ENCODE measurements at places on chromosomes 13 and 19.

DNA sequence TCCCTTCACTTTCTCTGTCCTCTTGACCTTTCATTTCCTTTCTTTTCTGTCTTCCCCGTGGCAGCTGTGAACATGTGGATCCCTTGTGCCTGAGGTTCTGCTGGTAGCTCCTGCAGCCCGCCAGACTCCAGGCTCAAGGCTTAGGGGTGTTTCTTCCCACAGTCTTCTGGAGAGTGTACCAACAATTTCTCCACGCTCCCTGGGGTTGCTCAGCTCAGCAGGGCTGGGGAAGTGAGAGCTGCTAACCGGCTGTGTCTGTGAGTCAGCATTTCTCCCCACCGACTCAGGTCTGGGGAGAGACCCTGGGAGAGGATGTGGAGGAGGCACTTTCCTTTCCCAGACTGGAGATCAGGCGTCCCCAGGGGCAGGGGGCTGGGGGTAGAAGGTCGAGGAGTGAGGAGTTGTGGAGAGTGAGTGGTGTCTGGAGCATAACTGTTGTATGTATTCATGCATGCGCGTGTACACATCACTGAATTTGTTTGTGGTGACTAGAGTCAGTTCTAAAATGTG is 193.6 kb downstream of the KCNRG start:
- DNase-seq: peak; percentile 9

GRCh38 chr19:34155686-34156085 is 16.6 kb upstream of the LSM14A start:
- DNase-seq: no peak

DNA sequence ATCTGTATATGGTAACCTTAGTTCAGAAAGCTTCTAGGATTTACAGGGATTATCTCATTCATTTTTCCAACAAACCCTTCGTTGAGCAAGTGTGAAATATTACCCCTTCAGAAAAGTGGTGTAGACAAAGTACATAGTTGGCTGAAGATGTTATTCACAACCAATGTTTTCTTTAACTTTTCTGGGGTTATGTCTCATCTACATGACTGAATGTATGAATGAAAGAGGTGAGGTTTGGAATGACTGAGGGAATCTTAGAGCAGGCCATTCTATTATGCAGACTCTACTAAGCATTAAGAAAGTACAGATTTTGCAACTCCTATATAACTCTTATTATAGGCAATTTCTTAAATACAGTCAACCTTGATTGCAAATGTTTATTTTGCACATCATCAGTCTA is 167.2 kb downstream of the NDFIP2 start:
- DNase-seq: no peak

GRCh38 chr19:40872209-40872608 is 9.8 kb downstream of the CYP2A7 start:
- no peak for DNase-seq

GRCh38 chr13:39091586-39091985 is 53.3 kb downstream of the NHLRC3 start:
- no peak for DNase-seq

- DNase-seq: no peak
Measured at GRCh38 chr13:102687520-102687919, 7.3 kb downstream of the METTL21C start.

GRCh38 chr13:53015971-53016370 is 12.6 kb upstream of the OLFM4 start:
- no peak for DNase-seq

DNA sequence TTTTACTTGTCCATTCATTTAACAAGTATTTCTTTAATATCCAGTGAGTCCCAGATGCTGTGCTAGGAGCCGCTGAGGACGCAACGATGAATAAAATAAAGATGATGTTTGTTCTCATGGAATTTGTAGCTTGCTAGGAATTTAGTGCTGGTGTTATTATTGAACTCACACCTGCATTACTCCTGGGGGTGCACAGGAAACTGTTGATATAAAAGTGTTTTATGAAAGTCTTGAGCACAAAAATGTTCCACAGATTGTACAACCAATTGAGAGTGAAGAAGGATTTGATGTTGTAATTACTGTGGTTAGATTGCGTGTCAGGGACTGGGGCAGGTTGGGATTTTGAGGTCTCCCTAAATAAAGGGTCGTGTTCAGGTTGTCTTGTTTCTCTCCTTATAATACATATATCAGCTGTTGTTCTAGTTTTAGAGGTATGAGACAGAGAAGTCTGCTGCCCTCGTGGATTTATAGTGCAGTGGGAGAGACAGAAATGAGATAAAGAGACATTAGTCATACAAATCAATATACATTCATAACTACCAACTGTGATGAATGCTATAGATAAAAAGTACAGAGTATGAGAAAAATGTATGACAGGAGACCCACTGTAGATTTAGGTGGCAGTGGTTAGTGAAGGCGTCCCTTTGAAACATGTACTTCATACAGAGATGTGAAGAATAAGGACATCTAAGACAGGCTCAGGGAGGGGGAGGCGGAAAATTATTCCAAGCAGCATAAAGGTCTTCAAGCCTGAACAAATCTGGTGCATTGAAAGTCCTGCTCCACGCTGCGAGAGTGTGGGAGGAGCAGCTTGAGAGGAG is 11.3 kb downstream of the CACNG6 start:
- no peak for DNase-seq

DNA sequence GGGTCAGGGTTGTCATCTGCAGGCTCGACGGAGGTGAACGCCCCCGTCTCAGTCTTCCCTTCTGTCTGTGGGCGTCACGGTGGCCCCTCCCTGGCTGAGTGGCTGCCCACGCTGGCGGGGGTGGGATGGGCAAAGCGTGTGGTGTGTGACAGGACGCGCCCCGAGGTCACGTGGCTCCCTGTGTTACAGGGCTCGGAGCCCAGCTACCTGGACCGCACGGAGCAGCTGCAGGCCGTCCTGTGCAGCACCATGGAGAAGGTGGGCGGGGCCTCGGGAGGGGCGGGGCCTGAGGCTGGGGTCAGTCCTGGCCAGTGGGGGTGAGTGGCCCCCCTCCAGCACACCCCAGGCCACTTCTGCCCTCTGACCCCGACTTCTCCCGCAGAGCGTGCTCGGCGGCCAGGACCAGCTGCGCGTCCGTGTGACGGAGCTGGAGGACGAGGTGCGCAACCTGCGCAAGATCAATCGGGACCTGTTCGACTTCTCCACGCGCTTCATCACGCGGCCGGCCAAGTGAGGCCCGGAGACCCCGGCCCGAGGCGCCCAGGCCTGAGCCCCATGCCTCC is 6.3 kb upstream of the GRIN3B start:
- no peak for DNase-seq

- DNase-seq: no peak
Measured at GRCh38 chr19:44626048-44626624, 12.8 kb downstream of the IGSF23 start.

DNA sequence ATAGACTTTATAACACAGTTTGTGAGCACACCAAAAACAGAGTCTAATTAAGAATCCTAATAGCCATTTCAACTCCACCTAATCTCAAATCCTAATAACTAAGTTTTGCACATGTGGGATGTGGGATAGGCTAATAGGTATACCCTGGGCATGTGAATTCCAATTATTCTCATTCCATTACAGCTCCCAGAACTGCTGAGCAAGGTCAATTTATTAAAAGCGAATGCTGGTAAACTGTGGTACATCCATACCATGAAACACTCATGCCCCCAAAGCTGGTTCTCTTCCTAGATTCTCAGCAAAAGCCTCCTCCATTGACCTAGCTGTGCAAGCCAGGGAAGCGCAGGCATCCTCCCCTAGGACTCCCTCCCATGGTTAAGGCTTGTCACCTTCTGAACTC is 113.8 kb downstream of the USP12 start:
- DNase-seq: no peak

DNA sequence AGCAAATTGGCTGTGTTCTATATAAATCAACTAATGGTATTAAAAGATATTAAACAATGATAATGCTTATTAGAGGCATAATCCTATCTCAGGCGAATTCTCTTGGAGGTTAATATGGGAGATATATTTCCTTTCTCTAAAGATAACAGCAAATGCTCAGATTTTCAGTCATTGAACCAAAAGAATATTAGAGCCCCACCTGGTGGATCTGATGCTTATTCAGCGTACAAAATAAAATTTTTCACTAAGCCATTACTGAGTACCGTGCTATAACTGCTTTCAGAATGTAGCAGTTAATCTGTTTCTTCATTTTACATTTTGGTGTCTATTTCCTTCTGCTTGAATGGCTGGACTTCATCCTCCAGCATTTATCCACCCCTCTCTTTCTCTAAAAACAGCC is 143.3 kb upstream of the IPO5 start:
- no peak for DNase-seq

- no peak for DNase-seq
Measured at GRCh38 chr19:16654140-16654539, 5.8 kb downstream of the SMIM7 start.

- DNase-seq: no peak
Measured at GRCh38 chr13:108974686-108975085, 345.3 kb downstream of the MYO16 start.

DNA sequence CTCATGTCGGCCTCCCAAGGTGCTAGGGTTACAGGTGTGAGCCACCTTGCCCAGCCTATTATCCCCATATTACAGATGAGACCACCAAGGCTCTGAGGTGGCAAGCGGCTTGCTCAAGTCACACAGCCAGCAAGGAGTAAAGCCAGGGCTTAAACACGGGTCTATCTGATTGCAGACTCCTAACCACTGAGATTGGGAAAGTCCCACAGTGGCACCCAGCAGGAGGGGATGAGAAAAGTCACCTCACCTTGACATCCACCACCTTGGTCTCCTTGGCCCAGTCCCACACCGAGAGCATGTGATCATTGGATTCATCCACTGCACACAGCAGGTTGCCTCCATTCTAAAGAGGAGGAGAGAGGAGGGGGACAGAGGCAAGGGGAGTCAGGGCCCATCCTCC is 9.5 kb downstream of the EML2 start:
- no peak for DNase-seq

DNA sequence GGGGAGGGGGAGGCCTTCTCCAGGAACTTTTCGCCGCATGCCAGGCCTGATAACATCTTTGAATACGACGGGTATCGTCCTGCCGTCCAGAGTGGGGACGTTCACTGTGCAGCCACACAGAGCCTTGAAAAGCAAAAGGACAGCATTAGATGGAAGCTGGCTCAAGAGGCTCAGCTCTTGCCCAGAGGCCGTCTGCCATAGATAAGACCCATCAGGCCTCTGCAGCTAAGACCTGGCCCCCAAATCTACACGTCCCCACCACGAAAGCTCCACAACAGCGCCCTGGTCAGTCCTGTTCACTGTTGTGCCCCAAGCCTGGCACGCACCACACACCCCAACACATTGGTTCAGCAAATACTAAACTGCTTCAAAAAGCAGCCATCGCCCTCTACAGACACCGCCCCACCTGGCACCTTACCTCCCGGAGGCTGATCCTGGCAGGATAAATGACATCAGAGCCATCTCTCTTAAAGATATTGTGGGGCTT is 2.1 kb downstream of the DNAJB1 start:
- DNase-seq: no peak

GRCh38 chr13:59112221-59112718 is 1051.5 kb downstream of the DIAPH3 start:
- DNase-seq: peak; percentile 12

DNA sequence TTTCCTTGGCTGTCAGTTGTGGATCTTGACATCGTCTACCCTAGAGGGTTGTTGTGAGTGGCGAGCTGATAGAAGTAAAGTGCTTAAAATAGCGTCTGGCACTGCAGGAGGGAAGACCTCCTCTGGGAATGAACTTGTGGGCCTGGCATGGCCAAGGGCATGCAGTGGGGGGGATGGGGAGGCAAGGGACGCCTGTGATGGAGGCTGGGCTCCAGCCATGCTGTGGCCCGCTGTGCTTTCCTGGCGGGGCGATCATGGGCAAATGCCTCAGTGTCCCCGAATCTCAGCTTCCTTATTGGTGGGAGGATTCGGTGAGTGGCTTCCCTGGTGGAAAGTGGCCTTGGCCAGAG is 10.7 kb downstream of the CARM1 start:
- no peak for DNase-seq

GRCh38 chr19:30733826-30734550 is 361.8 kb downstream of the ZNF536 start:
- DNase-seq: no peak

DNA sequence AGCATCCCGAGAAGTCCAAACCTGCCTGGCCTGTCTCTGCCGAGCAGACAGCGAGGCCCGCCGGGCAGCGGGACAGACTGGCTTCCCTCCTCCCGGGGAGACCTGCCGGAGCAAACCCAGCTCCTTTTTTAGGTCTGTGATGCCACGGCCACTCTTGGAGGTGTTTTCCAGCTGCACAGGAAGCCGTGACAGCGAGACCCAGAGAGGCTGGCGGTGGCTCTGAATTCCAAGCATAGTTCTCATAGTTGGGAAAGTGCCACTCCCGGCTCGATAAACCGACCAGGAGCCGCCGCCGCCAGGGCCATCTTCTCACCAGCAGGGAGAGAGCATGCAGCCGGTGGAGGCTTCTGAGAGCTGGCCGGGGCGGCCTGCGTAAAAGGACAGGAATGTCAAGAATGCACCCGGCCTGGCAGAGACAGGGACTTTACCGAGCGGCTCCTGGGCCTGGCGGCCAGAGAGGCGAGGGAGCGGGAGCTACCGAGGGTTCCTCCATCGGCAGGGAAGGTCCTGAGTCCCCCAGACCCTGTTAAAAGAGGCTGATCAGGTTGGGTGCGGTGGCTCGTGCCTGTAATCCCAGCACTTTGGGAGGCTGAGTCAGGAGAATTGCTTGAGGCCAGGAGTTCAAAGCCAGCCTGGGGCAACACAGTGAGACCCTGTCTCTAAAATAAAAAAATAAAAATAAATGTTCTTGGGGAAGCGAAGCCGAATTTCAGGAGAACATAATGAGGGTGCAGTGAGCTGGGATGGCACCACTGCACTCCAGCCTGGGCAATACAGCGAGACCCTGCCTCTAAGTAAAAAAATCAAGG is 64.9 kb downstream of the GADD45B start:
- DNase-seq: peak; percentile 78

- no peak for DNase-seq
Measured at GRCh38 chr13:70203661-70204229, 95.5 kb upstream of the KLHL1 start.

GRCh38 chr19:13844130-13844631 is 32.8 kb upstream of the NANOS3 start:
- DNase-seq: no peak

- no peak for DNase-seq
Measured at GRCh38 chr19:2661615-2662014, 40.9 kb downstream of the GNG7 start.

GRCh38 chr19:37941782-37942515 is 34.9 kb downstream of the SIPA1L3 start:
- no peak for DNase-seq

GRCh38 chr13:97497400-97497799 is 63.4 kb downstream of the RAP2A start:
- no peak for DNase-seq

DNA sequence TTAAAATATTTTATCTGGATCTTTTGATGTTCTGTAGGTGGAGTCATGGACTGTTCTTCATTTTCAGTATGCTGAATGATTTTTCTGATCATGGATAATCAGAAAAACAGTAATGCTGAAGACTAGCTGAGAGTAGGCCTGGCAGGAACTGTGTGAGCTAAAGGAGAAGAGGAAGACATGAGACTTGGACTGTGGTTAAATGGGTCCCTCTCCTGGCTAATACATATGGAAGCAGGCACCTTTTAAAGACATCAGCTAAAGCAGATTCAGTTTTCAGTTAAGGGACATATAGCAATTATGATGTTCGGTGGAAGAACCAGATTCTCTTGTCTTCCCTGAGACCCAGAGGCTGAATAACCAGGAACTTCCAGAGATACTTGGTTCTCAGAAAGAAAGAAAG is 169.4 kb downstream of the OLFM4 start:
- peak; percentile 47 for DNase-seq
